ENCODE measurements at places on chromosomes 5 and 9.

GRCh38 chr9:10127867-10128266 is 484.9 kb downstream of the PTPRD start:
- DNase-seq, result no peak

DNA sequence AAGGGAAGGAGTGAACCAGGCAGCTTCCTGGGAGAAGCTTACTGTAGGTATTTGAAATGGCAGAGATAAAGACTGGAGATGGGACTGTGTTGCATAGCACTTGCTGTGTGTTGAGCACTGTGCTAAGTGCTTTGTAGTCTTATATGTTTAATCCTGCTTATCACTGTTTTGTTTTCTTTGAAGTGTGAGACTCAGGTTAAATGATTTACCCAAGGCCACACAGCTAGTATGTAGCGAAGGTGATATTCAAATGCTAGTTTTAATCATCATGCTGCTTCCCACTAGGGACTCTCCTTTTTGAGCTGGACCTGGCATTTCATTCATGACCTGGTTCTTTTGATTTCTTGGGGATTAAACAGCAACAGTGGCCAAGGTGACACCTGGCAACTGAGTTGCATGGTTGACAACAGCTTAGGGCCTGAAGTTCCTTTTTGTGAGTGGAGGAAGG is 35.3 kb upstream of the SPRY4 start:
- no peak for DNase-seq

DNA sequence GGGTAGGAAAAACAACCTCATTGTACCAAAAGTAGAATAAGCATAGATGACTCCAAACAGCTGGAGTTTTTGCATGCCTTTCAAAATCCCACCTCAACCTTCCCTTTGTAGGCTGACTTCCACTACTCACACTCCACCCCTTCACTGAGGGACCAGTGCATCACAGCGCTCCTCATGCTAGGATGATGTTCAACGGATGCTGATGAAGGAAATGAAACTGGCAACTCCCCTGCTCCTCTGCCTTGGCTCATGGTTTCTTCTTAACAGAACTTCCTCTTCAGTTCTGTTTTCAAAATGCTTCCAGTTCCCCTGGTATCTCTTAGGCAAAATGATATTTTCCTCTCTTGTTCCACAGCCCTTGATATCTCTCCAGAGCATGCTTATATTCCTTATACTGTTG is 29.0 kb downstream of the LIFR start:
- no peak for DNase-seq

GRCh38 chr9:129569502-129570449 is 51.1 kb downstream of the C9orf50 start:
- peak; percentile 78 for DNase-seq

DNA sequence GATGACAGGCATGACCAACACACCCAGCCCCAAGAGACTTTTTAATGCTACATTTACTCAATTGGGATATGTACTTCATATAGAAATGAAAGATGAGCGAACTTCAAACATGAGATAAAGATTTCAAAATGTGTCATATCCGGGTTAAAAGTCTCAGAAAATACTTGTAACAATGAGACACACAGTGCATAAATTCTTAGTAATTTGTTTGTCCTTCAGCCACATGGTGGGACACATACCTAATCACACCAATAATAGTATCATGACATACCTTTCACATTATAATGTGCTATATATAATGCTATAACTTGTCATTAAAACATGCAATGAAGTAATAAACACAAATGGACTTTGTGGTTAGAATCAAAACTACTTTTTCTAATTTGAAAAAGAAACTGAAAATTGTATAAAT is 204.7 kb upstream of the RFX3 start:
- no peak for DNase-seq

- peak; percentile 81 for DNase-seq
Observed at GRCh38 chr5:64165500-64166200, at the start of gene RNF180. Gene RNF180, plus strand, starts transcription at chr5:64165843. Its CDS starts 34,965 bp downstream, at chr5:64200808.
